ENCODE measurements at places on chromosomes 7 and 10.

- no peak for DNase-seq
These were observed 38.0 kb upstream of the GNA12 start for GRCh38 chr7:2882111-2882510.

DNA sequence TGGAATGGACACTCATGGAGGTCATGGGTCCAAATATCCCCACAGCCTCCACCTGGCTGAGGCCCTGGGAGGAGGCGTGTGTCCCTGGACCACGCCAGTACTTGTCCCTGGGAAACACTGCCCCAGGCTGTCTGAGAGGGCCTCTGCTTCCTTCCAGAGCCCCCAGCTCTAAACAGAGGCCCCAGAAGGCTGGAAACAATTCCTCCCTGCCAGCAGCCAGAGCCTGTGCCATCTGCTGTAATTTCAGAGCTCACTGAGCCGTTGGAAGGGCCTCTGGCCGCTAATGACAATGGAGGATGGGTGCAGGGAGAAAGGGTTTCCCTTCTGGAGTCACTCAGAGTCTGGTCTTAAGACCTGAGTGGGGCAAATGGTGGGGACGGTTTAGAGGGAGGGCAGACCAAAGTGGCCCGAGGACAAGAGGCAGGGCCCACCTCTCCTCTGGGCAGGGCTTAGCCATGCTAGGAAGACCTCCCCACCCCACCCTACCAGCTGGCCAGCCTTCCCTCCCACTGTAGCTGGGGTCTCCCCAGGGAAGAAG is 7.1 kb downstream of the CHAT start:
- DNase-seq = no peak

DNA sequence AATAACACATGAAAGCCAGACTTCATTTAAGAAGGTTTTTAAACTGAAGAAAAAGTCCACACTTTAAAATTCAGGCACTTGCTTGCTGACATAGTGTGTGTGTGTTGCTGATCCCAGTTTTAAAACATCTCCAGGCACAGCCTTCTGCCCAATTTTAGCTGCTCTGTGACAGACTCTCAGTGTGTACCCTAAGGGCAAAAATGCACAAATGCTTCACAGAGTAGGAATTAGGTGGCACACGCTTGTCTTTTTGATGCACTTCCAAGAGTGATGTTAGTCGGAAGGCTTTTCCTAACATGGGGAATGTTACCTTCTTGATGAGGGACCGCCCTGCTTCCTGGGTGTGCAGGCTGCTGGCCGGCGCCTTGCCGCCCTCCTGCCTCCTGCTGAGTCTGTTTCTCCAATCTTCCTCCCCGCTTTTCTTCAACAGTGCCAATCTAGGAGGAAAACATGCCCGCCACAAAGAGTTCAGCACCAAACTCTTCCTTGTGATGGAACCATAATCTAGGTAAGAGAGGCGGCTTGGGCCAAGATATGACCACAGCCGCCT is 122.3 kb downstream of the SVIL start:
- no peak for DNase-seq

DNA sequence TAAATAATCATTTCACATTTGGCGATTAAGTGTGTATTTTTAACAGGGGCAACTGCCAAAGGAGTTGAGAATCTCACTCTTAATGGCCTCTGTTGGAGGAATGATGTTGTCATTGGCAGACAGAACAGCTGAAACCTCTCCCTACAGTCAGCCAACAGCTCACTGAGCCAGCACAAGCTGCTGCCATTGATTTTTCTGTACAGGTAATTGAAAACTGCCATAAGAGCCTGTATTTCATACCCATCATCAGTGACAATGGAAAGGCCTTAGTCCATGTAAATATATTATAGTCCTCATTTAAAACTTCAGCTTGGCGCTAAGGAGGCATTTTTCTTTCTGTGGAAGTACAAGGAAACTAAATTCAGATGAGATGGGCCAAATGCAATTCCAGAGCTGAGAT is 28.1 kb upstream of the PTN start:
- no peak for DNase-seq

GRCh38 chr7:816751-817671 is 15.3 kb upstream of the SUN1 start:
- DNase-seq = peak; percentile 70

DNA sequence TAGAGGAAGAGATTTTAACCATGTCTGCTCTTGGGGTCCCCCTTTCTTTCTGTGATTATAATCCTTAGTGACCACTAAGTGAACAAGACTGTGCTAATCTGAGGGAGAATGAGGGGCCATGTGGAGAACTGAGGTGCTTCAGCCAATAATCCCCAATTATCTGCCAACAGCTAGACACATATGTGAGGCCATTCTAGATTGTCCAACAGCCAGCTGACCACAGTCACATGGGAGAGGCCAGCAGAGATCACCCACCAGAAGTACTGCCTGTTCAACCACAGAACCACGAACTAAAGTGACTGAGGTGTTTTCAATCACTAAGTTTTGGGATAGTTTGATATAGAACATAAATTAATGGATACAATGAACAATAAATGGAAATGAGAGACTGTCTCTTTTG is 74.3 kb downstream of the SEMA3E start:
- no peak for DNase-seq

DNA sequence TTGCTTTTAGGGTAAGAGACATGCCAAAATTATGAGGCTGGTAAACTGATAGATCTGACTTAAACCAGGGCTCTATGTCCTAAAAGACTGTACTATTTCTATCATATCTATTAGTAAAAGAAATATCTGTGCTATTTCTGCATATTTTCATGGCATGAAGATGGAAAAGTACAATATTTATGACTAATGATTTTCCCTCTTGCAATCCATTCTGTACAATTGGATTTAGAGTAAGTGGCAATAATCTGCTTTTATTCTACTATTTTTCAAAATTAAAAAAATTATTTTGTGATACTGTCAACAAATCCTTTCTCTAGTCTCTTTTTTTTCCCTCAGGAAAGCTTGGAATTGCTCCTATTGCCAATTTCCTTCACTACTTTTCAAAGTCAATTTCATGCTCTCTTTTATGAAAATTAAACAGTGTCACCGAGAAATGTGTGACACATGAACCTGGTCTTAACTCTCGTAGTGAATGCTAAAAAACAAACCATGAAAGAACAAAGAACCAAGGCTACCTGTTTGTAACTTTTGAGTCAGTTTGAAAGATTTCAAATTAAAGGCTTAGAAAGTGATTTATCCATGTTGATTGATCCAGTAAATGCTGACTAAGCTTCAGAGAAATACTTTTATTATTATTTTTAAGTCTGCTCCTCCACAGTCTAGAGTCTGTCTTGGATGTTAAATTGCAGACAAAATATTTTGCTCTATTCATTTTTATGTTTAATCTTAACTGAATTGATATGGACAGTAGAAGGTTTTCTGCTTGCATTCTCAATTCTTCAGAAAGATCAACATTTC is 262.7 kb upstream of the CHRM2 start:
- DNase-seq = no peak

- DNase-seq = no peak
These were observed 233.9 kb downstream of the ZNF248 start for GRCh38 chr10:37623506-37623905.

- no peak for DNase-seq
These were observed 28.3 kb downstream of the PARP12 start for GRCh38 chr7:140034421-140034820.

All from stimulated activated naive CD8-positive, alpha-beta T cell treated with anti-CD3 and anti-CD28 coated beads, Interleukin-15, Interleukin-2, amounts not matched to agents 100 U/mL and 50 U/mL, for 24 hours (primary cell).